Muscle of leg (tissue), 16 donors: ENCODE measurements at places on chromosomes 16 and 17.

DNA sequence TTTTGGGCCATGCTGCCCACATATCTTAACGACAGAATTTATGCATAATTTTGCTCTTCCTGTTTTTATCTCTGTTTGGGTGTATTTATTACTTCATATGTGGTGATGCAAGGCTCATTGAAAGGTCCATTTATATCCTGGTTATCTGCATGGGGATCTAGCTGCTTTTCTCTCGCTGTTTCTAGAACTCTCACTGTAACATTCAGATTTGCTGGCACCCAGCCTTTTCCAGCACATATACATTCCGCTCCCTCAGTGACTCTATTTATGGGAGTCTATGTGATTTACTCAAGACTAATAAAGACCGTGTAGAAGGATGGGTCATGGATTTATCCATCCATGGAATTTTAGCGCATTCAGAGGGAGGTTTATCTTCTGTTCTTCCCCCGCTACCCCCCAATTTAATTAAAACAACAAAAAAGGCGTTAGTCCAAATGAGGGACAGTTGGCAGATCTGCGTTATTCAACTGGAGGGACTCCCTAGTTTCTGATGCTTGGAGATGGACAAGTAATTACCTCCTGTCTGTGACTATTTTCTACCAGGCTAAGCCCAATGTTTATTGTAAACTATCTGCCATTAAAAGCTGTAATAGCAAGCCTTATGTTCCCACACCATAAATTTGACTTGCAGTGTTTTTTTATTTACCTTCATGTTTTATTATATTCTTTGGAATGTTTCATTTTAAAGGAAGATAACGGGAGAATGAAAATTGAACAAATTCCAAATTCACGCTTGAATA is 19.8 kb upstream of the MARCHF10 start:
- DNase-seq = peak; percentile 62

DNA sequence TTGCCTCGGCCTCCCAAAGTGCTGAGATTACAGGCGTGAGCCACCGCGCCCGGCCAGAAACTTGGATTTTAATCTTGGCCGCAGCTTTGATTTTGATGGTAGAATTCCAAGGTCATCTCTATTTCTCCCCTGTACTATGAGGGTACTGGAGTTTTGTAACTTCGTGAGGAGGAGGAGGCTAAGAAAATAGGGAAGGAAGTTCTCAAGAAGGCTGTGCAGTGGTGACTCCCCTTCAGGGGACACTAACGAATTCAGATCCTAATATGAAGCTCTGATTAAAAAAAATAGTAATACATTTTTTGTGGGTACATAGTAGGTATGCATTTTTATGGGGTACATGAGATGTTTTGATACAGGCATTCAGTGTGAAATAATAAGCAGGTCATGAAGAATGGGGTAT is 55.9 kb downstream of the LDHD start:
- no peak for DNase-seq

GRCh38 chr16:63337264-63337663 is 1301.0 kb upstream of the CDH8 start:
- DNase-seq = no peak

DNA sequence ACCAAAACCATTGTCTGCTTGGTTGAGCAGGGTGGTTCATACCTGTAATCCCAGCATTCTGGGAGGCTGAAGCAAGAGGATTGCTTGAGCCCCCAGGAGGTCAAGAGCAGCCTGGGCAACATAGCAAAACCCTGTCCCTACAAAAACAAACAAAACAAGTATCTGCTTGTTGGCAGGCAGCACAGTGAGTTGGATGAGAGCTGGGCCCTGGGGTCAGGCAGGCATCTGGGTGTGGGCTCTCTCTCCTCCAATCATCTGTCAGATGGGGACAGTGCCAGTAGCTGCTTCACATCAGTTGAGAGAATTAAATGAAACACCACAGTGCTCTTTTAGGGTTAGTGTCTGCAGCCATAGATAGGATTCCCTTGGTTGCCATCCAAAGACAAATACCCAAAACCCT is 5.8 kb downstream of the ARMC7 start:
- DNase-seq = no peak

GRCh38 chr16:12426122-12426521 is 377.6 kb downstream of the CPPED1 start:
- peak; percentile 40 for DNase-seq

GRCh38 chr16:56191156-56191815 is at the start of gene GNAO1:
Gene GNAO1 (plus strand): TSS chr16:56191489. CDS start chr16:56192236, 747 bp downstream.
- peak; percentile 90 for DNase-seq

GRCh38 chr16:13143551-13143950 is 242.2 kb downstream of the SHISA9 start:
- DNase-seq = no peak

DNA sequence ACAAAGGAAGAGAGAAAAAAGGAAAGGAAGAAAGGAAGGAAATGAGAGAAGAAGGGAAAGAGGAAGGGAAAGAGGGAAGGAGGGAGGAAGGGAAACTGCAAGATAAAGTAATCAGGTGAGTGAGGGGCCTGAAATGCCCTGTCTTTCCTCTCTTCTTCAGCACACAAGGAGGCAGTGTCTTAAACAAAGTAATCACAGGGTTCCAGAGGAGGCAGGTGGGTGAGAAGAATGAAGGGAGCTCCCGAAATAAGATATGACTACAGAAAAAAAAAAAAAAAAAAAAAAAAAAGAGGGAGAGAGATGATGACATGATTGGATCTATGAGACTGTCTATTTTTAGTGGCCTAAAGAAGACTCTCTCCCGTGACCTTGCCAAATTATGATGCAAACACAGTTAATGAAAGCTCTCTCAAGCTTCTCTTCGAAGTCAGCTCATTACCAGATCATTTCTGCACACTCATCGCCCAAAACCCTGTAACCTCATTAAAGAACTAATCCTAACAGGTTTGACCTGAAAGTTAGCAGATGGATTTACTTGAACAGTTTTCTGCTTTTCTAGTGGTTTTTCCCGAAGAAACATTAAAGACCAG is 53.6 kb downstream of the CDH11 start:
- DNase-seq = peak; percentile 81
